ENCODE measurements at places on chromosomes 16 and 17.

DNA sequence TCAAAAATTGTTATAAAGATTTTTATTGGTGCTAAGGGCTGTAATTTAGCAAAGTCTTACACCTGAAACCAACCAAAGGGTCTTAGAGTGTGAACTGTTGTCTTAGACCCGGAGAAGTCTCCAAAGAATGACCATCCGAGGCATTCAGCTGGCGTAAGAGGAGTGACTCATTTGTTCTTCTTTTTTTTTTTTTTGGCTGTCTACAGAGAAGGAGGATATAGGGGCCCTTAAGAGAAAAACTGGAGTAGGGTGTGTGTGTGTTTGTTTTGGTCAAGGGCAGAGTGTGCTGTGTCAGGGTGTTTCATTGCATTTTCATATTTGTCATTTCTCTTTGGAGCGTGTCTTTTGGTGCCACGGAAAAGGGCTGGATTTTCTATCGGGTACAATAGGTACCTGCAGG is 508.0 kb downstream of the WWOX start:
- DNase-seq, result no peak

- no peak for DNase-seq
Observed at GRCh38 chr16:9094011-9094846, 2.8 kb downstream of the HAPSTR1 start.

- DNase-seq, result no peak
Observed at GRCh38 chr16:82092711-82093110, 57.7 kb downstream of the HSD17B2 start.

DNA sequence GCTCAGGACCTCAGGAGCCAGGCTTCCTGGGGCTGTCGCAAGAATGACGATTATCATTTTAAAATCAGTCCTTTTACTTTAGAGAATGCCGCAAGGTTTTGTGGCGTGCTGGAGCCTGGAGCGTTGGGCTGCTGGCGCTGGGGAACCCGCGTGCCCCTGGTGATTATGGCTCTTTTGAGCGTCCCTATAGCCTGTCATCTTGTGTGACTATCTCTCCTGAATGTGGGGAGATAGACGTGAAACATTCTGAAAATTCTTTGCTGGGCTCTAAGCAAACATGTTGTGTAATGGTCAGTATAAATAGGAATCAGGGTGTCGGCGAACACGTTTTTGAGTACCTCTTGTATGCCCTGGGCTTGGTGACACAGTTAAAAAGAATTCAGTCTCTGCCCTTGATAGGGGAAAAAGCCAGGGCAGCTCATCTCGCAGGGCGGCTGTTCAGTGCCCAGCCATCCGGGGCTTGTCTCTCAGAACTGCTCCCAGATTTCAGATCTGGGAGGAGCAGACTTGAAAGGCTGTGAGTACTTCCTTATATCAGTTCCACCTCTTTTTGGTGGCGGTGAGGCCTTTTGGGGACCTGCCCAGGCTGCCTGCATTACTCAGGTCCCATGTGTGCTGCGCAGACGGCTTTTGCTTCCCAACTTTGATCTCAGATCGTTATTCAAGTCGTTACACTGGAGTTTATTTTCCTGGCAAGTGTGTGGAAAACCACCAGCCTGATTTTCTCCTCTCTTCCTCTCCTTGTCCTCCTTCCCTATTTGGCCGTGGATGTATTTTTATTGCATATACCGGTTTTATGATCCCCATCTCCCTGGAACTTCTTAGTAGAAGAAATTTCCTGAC is 973 bp downstream of the SLC7A6 start:
- no peak for DNase-seq

DNA sequence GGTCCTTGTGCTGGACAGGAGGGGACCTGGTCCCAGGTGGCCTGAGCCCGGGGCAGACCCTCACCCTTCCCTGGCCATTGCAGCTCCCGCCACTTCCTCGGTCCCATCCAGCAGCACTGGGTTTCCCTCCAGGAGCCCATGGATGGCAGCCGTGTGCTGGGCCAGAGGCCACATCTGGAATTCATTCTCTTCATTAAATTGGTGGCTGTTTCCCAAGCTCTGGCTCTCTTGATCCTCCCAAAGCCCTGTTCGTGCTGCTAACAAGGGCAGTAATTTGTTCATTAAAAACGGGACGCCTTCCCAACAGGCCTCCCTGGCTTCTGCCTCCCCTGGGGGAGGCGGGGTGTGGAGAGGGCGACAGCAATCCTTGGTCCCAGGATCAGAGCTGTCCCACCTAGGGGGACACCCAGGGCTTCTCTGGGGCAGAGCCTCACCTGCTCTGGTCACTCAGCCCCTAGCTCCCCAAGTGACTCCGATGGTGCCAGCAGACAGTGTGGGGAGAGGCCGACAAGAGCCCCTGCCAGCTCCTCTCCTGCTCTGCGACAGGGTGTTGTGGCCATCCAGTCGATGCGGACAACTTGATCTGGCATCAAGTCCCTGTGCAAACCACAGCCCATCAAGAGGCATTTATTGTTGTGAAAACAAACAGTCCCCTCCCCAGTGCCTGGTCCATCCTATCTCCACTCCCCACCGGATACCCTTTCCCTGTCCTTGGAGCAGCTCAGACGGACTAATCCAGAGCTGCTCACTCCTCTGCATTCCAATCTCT is 44.0 kb downstream of the SDK2 start:
- DNase-seq, result peak; percentile 72

DNA sequence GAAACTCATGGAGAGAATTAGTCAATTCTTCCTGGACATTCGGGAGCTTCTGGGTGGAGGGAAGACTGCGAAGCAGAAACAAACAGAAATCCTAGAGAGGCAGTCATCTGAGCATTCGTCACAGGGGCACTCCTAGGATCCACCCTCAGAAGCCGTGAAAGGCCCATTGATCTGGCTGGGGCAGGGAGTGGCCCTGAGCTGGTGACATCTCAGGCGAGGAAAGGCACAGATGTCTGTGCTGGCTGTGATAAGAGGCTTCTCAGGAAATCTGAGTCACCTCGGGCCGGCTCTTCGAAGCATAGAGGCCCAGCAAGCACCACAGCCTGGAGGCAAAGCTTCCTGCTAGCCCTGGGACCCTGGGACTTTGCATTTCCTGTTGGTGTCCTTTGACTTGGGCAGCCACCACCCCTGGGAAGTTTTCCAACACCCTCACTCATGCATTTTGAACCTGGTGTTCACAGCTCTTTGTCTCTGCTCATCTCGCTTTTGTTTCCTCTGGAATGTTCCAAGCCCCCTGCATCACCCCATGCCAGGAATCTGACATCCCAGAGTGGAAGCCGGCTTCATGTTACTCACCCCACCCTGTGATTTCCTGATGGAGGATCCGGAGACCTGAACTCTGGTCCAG is 23.3 kb upstream of the CDRT4 start:
- peak; percentile 71 for DNase-seq

DNA sequence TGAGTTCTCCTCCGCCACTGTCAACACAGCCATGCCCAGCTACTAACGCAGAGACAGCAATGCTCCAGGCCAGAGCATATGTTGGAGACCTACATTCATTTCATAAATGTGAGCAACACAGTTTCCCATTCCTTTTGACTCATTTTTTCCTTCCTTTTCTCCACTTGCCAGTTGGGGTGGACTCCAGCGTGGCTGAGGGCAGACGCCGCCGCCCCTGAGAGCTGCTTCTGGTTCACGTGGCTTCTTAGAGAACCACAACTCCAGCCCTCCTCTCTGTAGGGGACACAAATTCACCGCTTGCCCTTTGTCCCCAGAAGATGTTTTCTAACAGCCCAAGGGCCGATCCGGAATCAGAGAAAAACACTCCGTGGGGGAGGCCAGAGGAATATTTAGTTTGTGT is 45.8 kb upstream of the ZCCHC14 start:
- DNase-seq, result no peak

DNA sequence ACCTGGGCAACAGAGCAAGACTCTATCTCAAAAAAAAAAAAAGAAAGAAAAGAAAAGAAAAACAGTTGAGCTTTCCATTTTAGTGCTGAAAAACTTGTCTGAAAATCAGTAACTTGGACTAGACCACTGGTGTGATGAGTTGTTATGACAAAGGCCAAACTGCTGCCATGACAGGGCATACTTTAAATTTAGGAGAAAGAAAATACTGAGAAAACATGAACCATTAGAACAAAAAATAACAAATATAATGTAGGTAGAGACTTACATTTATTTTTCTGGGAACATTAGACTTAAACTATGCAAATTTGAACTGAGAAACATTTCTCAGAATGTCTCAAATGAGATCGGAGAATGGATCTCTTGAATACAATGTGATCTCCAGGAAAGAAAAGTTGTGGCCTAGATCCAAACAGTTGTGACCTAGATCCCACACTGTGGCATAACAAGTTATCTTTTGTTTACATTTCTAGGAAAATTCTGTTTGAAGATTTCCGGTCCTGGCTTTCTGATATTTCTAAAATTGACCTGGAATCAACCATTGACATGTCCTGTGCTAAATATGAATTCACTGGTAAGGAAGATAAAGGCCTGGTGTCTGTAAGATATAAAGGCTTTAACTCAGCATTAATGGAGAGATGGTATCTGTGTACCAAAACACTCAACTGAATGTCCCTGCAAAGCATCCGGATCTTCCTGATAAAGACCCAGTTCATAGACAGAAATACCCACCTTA is 10.9 kb downstream of the OGFOD1 start:
- DNase-seq, result no peak

- DNase-seq, result peak; percentile 55
Observed at GRCh38 chr16:29809850-29810698, 1.9 kb upstream of the PRRT2 start.

- no peak for DNase-seq
Observed at GRCh38 chr16:67185651-67186134, 1.9 kb upstream of the MATCAP1 start.

DNA sequence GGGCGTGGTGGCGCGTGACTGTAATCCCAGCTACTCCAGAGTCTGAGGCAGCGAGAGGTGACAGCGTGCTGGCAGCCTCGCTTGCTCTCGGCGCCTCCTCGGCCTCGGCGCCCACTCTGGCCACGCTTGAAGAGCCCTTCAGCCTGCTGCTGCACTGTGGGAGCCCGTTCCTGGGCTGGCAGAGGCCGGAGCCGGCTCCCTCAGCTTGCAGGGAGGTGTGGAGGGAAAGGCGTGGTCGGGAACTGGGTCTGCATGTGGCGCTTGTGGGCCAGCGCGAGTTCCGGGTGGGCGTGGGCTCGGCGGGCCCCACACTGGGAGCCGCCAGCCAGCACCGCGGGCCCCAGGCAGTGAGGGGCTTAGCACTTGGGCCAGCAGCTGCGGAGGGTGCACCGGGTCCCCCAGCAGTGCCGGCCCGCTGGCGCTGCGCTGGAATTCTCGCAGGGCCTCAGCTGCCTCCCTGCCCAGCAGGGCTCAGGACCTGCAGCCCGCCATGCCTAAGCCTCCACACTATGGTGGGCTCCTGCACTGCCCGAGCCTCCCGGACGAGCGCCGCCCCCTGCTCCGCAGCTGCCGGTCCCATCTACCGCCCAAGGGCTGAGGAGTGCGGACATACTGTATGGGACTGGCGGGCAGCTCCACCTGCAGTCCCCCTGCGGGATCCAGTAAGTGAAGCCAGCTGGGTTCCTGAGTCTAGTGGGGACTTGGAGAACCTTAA is 1093.3 kb upstream of the CDH8 start:
- no peak for DNase-seq

DNA sequence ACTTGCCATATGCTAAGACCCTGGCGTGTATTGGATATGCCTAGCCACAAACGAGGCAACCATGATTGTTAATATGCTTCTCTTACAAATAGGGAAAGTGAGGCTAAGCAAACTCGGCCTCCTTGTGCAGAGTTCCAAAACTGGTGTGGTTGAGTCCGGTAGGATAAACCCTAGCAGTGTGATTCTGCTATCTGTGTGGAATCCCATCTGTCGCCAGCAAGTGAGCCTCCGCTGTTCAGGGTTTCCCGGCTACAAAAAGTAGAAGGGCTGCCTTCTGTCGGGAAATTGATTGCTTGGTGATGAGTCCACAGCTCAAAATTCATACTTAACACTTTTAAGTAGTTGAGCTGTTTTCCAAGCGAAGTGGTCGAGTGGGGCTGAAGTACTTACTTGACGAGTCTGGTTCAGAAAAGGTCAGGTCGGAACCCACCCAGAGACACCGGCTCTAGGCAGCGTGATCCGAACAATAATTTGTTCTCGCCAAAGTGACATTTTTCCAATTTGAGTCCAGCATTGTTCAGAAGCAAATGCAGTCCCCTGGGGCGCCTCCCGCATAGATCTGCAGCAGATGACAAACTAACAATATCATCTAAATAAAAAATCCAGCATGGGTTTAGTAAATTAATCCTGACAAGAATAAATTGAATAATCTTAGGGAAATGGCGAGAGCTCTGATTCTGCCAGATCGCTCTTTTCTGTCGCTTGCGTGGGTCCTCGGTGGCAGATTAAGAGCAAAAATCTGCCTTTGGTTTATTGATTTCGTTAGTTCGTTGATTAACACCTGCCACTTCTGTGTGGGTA is 686.7 kb upstream of the RBFOX1 start:
- peak; percentile 46 for DNase-seq

DNA sequence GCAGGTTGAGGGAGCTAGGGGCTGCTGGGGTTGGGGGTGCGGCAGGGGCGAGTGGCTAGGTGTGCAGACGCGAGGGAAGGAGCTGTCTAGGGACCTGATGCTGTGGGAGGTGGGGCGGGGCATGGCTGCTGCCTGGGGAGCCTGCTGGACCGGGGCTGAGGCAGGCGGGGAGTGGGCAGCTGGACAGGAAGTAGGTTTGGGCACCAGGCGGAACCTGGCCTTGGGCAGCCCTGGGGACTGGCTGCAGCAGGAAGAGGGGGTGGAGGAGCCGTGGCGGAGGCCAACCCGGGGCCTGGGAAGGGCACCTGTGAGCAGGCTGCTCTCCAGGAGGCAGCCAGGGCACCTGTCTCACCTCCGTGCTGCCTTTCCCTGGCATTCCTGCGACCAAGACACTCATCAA is 5.9 kb upstream of the DNASE1L2 start:
- DNase-seq, result no peak

DNA sequence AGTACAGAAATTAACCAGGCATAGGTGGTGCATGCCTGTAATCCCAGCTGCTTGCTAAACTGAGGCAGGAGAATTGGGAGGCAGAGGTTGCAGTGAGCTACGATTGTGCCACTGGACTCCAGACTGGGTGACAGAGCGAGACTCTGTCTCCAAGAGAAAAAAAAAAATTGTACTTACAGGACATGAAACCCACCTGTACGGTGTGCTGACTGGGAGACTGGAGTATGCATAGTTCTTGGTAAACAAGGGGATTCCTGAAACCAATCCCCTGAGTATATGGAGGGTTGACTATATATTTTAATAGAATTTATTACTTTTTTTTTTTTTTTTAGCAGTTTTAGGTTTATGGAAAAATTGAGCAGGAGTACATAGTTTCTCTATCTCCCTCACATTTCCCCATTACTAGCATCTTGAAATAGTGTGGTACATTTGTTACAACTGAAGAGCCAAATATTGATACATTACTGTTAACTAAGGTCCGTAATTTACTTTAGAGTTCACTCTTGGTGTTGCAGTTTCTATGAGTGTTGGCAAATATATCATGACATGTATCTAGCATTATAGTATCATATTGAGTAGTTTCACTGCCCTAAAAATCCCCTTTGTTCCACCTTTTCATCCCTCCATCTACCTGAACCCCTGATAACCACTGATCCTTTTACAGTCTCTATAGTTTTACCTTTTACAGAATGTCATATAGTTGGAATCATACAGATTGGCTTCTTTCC is 19.3 kb downstream of the TENT4B start:
- no peak for DNase-seq
